ENCODE measurements at places on chromosomes 1 and 21.

DNA sequence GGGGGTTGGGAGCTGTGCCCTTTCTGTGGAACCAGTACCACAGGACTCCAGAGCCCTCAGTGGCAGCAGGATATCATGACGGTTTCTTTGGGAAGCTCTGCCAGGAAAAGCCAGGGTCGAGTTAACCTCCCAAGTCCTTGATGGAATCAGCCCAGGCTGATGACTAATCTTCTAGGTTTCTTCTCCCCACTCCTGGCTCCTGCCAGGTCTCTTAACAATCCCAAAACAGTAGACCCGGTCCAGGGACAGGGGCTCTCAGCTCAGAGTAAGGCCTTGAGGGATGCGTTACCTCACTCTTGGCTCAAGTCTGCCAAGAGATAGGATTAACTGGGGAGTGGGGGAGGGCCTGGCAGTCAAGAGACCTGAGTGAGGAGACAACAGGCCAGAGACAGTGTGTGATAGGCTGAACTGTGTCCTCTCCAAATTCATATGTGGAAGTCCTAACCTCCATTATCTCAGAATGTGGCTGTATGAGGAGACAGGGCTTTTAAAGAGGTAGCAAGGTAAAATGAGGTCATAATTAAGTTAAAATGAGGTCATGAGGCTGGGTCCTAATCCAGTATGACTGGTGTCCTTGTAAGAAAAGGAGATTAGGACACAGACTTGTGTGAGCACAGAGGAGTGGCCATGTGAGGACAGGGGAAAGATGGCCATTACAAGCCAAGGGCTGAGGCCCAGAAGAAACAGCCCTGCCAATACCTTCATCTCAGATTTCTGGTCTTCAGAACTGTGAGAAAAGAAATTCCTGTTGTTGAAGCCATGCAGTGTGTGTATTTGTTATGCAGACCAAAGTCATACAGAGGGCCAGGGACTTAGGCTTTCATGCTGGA is 95.0 kb downstream of the BEND5 start:
- DNase-seq: no peak

DNA sequence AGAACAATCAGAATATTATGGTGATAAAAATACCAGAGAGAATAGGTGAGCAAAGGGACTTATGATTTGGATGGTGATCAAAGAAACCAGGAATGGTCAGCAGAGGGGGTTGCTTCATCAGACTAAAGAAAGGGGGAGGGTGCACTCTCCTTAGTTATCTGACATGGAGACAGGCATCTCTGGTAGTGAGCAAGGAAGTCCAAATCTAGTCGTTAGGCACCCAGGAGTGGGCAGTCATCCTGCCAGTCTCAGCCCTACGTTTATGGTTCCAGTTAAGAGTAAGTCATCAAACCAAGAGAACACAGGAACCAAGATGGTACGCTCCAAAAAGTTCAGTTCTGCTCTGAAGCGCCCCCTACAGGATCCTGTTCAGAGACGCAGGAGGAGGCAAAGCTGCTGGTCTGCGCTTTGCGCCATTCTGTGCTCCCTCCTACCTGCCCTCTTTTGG is 28.6 kb downstream of the EBNA1BP2 start:
- DNase-seq: no peak

DNA sequence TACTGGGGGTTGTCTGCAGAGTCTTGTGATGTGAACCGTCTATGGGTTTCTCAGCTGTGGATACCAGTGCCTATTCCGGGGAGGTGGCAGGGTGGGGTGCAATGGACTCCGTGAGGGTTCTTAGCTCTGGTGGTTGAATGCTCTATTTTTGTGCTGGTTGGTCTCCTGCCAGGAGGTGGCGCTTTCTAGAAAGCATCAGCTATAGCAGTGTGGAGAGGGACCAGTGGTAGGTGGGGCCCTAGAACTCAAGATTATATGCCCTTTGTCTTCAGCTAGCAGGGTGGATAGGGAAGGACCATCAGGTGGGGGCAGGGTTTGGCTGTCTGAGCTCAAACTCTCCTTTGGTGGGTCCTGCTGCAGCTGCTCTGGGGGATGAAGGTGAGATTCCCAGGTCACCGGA is 127.3 kb upstream of the PLD5 start:
- DNase-seq: no peak

DNA sequence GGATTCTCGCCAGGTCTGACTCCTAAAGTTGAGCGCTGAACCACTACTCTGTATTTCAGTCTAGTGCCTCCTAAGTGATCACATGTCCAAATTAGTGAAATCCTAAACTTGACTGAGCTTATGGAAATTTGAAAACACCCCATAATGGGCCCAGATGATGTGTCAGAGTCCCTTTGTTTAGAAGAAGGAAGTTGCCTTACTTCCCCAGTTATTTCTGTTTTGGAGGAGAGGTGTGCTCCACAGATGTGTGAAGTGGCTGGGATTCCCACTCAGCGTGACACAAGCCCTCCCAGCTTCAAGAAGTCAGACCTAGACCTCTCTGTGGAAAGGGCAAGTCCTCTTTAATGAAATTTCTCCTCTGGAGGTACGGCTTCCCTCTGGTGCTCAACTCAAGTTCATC is 188.8 kb downstream of the TTLL7 start:
- no peak for DNase-seq

DNA sequence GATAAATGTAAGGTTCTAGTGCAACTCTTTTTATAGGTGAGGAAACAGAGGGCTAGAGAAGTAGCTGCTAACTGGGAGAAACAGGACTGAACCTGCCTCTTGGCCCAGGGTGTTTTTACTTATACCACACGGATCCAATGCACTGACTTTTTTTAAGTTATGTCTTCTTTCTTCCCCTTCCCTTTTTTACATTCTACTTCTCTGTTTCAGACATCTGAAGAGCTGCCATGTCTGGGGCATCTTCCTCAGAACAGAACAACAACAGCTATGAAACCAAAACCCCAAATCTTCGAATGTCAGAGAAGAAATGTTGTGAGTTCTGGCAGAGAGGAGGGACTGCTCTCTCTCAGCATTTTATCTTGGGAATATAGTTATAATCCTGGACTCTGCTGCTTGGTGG is 1.4 kb downstream of the PFKFB2 start:
- DNase-seq: no peak

- no peak for DNase-seq
These were observed 34.4 kb upstream of the SLC30A1 start for GRCh38 chr1:211613108-211613947.

GRCh38 chr21:34582506-34583150 is 32.3 kb downstream of the RCAN1 start:
- DNase-seq: no peak
